ENCODE measurements at places on chromosomes 4 and X.

DNA sequence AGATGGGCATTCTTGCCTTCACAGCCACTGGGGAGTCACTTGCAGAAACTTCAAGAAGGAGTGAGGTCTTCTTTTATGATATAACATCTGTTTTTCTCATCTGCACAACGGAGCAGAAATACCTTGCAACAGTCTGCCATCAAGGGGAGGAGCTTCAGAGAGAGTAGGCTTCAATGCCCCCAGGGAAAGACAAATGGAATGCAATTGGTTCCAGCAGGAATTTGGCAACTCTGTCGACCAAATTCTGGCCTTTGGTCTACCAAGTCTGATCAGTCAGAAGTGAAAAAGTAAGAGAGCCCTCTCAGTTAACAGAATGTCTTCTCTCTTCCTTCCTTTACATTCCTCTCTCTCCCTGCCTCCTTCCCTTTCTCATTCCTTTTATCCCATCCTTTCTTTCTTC, 229.3 kb downstream of the IDS start:
- no peak for DNase-seq

GRCh38 chr4:115293093-115293462, 179.7 kb upstream of the NDST4 start:
- no peak for DNase-seq

- DNase-seq: no peak
Observed at GRCh38 chr4:4386296-4386735, 586 bp upstream of the NSG1 start.

DNA sequence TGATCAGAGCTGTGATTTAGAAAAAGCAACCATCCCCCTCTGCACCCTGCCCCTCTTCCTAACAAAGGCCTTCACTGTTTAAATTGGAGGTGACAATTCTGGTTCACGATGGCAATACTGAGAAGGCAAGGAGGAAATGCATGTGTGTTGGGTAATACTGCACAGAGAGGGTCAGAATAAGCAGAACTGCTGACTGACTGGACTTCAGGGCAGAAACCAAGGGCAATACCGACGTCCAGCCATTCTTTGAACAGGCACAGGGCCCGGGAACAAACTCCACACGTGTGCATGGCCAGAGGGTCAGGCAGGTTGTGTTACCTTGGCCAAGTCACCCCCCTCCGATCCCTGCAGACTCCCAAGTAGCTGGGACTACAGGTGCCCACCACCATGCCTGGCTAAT, 6.0 kb downstream of the ACSL1 start:
- DNase-seq: no peak

DNA sequence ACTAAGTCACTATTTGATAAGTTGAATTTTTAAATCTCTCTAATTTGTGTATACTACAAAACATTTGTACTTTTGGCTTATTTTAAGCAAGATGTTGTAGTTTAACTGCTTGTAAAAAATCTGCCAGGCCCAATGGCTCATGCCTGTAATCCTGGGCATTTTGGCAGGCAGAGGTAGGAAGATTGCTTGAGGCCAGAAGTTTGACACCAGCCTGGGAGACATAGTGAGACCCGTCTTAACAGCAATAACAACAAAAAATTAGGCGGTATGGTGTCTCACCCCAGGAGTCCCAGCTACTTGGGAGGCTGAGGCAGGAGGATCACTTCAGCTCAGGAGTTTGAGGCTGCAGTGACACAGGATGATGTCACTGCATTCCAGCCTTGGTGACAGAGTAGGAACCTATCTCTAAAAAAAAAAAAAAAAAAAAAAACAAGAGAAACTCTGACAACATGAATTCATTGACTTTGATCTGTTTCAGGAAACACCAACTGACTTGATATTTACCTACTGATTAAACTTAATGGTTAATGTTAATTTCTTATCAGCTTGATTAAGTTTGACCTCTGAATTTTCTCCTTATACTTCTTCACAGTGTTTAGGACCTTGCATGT, 8.9 kb downstream of the FHIP1A start:
- DNase-seq: no peak

GRCh38 chr4:184798504-184798903, 27.3 kb downstream of the ACSL1 start:
- DNase-seq: no peak

GRCh38 chr4:152659806-152660205, 20.0 kb downstream of the TMEM154 start:
- no peak for DNase-seq

- DNase-seq: no peak
Observed at GRCh38 chr4:165953181-165953580, 80.1 kb downstream of the TLL1 start.

- no peak for DNase-seq
Observed at GRCh38 chr4:92189146-92189545, 114.6 kb upstream of the GRID2 start.

GRCh38 chr4:20347531-20347930, 95.8 kb downstream of the SLIT2 start:
- DNase-seq: no peak

GRCh38 chrX:55127692-55128091, 38.9 kb downstream of the PAGE2 start:
- no peak for DNase-seq

DNA sequence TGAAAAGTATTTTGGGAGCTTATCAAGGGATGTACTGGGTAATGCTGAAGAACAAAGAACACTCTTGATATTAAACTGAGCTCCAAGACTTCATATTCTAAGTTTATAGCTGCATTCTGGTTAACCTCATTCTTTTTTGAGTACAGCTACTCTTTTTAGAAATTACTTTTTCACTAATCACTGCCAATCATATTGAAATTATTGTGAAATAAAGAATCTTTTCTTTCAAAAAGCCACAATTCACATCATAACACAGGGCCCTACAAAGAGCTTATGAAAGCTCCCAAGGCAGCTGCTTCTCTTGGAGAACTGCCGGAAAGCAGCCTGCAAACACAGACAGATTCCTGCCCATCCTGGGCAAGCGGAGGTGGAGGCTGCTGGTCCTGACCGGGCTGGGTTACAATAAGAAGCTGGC, 121.4 kb downstream of the RNF150 start:
- DNase-seq: no peak

DNA sequence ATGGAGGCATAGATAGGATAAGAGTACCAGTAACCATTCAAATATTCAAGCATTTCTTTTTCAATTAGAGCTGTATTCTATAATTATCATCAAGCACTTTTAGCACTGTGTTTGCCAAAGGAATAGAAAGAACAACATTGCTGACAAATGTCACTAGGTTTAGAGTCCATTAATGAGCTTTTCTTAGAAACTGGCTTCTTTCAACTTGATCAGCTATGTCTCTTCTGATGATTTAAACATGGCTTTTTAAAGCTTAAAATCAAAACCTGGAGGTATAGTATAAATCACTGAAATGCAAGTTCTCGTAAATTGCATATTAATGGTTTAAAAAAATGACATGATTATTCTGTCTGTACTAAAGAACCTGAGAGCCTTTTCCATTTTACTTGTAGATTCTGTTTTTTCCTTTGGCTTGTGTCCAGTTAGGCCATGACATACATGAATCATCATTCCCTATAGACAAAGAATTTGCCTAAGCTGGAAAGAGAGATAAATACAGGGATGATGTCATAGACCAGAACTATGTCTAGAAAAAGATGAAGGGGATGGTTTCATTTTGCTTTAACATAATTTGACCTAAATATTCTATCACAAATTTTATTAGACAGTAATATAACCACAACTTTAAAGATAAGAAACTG, 340.1 kb upstream of the CTSO start:
- no peak for DNase-seq

All from stimulated activated CD8-positive, alpha-beta memory T cell treated with anti-CD3 and anti-CD28 coated beads, Interleukin-12 subunit alpha, Interleukin-12 subunit beta, amount 100 ng/mL, for 1 hour (primary cell).